Left lobe of liver (tissue), 2 donors: ENCODE measurements at places on chromosomes 12 and 14. TPM values are rescaled to one million over a fixed set of nuclear protein-coding genes. Genes with fewer than 3 reads are reported as not detected.

Gene YLPM1
- 16.4 TPM for total RNA-seq

Gene TAS2R20
- total RNA-seq: 0.45 TPM

- no peak for DNase-seq
Measured at GRCh38 chr12:3255057-3255456, 177.9 kb downstream of the TSPAN9 start.

GRCh38 chr12:104782296-104782695 lies 175.8 kb downstream of the SLC41A2 start:
- DNase-seq: no peak

GRCh38 chr14:89098254-89098653 lies 273.8 kb downstream of the TTC8 start:
- DNase-seq: no peak

Gene NXPH4
- 0.13 TPM for total RNA-seq

GRCh38 chr12:103422328-103422727 lies 73.4 kb downstream of the C12orf42 start:
- no peak for DNase-seq

GRCh38 chr12:68156636-68157035 lies 2.9 kb downstream of the IFNG start:
- no peak for DNase-seq

DNA sequence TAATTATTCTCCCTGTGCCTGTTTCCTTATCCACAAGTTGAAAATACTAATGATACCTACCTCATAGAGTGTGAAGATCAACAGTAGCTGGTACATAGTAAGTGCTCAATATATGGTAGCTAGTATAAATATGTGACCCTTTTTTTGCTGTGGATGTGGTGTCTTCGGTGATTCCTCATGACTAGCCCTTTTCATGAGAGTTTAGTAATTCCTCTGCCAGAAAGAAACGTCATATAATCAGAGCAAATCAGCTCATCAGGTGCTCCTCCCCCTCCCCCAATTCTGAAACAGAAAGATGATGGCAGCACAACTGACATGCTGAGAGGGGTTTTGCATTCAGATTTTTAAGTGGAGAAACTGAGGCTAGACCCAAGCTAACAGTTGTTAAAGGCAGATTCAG lies 210.8 kb downstream of the SLC41A2 start:
- no peak for DNase-seq

GRCh38 chr12:30859226-30859625 lies 67.3 kb upstream of the TSPAN11 start:
- no peak for DNase-seq

DNA sequence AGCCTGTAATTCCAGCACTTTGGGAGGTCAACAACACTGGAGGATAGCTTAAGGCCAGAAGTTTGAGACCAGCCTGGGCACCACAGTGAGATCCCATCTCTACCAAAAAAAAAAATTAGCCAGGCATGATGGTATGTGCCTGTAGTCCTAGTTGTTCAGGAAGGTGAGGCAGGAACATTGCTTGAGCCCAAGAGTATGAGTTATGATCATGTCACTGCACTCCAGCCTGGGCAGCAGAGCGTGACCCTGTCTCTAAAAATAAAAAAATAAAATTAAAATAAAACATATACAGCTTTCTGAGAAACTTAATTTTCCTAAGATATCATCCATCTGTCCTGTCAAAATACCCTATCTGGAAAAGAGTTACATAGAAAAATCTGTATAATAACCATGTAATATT lies 38.9 kb downstream of the EML5 start:
- DNase-seq: no peak

Gene SSPN
- 0.58 TPM for total RNA-seq

Gene GPR65
- total RNA-seq: 0.78 TPM

- no peak for DNase-seq
Measured at GRCh38 chr12:122835750-122836026, 431 bp downstream of the HIP1R start.
